ENCODE measurements at places on chromosomes 2 and 18. TPM values are rescaled to one million over a fixed set of nuclear protein-coding genes. Genes with fewer than 3 reads are reported as not detected.

The APOB gene
- under 0.01 TPM for total RNA-seq

The KCNK3 gene
- under 0.01 TPM for total RNA-seq

The SLC9A4 gene
- total RNA-seq = not detected

The PAX8 gene
- total RNA-seq = 0.11 TPM

The TNFRSF11A gene
- 49.1 TPM for total RNA-seq

The PDE11A gene
- 0.09 TPM for total RNA-seq

The COL5A2 gene
- 18.8 TPM for total RNA-seq

The DUSP19 gene
- 4.4 TPM for total RNA-seq

The UGT1A8 gene
- not detected for total RNA-seq

The CCDC148 gene
- total RNA-seq = 0.34 TPM

The PARD6G gene
- 66.8 TPM for total RNA-seq

The RAB17 gene
- 11.9 TPM for total RNA-seq

The GAREM1 gene
- 0.17 TPM for total RNA-seq

The RMND5A gene
- 113 TPM for total RNA-seq

The DSG1 gene
- not detected for total RNA-seq

The TCF7L1 gene
- 5.2 TPM for total RNA-seq

The TFCP2L1 gene
- total RNA-seq = not detected

The E2F6 gene
- total RNA-seq = 14.5 TPM

The WDR75 gene
- total RNA-seq = 44.6 TPM

The ITPRIPL1 gene
- total RNA-seq = 3.3 TPM

The MARCHF4 gene
- total RNA-seq = under 0.01 TPM

The LIMS3 gene
- total RNA-seq = 17.3 TPM

The PECR gene
- total RNA-seq = 12.6 TPM

The ASNSD1 gene
- 48.9 TPM for total RNA-seq

The CPLX4 gene
- not detected for total RNA-seq

The DOK6 gene
- total RNA-seq = 1.1 TPM

The SAG gene
- total RNA-seq = not detected

The ANKRD53 gene
- total RNA-seq = 0.33 TPM

The SCN3A gene
- total RNA-seq = 0.69 TPM

The NFATC1 gene
- total RNA-seq = 21.0 TPM

The RGPD4 gene
- not detected for total RNA-seq

The SRSF7 gene
- 120 TPM for total RNA-seq

The UGT1A7 gene
- total RNA-seq = under 0.01 TPM

The IRS1 gene
- 0.11 TPM for total RNA-seq

The HPCAL1 gene
- 31.6 TPM for total RNA-seq

The UGT1A10 gene
- not detected for total RNA-seq

The OR6B2 gene
- total RNA-seq = not detected

The SLC14A1 gene
- not detected for total RNA-seq

The PLEK gene
- total RNA-seq = 0.22 TPM

The FTCDNL1 gene
- total RNA-seq = 0.11 TPM

The SH2D6 gene
- total RNA-seq = 0.11 TPM

The TUBB8B gene
- total RNA-seq = 0.11 TPM

The FBXO36 gene
- 1.6 TPM for total RNA-seq

The ABCG8 gene
- total RNA-seq = not detected

The POTEC gene
- total RNA-seq = not detected

The TMEM178A gene
- 0.11 TPM for total RNA-seq

The FAM237A gene
- total RNA-seq = not detected

The CDK15 gene
- under 0.01 TPM for total RNA-seq

The NAT8 gene
- not detected for total RNA-seq

The SLC35F6 gene
- 56.0 TPM for total RNA-seq

The SRD5A2 gene
- not detected for total RNA-seq

The FLACC1 gene
- 0.87 TPM for total RNA-seq

The IGFBP5 gene
- 2.0 TPM for total RNA-seq

The AQP12A gene
- not detected for total RNA-seq

The PPP1R7 gene
- 73.9 TPM for total RNA-seq

All from dermis lymphatic vessel endothelial cell (primary cell).